ENCODE measurements at places on chromosomes 2 and 18.

- DNase-seq: no peak
These were observed 209.7 kb upstream of the SIX2 start for GRCh38 chr2:45218931-45219339.

DNA sequence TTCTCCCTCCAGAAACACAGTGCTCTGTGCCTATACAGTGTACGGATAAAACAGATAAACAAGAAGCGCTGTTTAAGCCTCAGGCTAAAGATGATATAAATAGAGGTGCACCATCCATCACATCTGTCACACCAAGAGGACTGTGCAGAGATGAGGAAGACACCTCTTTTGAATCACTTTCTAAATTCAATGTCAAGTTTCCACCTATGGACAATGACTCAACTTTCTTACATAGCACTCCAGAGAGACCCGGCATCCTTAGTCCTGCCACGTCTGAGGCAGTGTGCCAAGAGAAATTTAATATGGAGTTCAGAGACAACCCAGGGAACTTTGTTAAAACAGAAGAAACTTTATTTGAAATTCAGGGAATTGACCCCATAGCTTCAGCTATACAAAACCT lies 70.7 kb downstream of the TANK start:
- no peak for DNase-seq

DNA sequence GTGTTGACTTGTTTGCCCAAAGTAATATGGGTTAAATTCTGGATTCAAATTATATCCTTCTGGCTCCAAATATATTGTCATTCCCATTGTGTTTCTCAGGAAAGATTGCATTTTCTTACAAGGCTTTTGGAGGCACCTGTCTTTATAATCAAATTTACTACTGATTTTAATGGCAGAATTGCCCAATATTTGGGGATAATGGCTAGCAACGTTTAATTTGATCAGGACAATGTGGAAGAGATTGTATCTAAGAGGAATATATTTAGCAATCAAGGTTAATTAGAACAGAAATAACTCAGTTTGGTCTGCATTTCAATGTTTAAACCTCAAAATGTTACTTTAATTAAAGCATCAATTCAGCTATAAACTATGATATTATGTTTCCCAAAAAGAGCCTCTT lies 41.7 kb upstream of the ZNF804A start:
- DNase-seq: no peak

- DNase-seq: no peak
These were observed 15.0 kb downstream of the KANSL3 start for GRCh38 chr2:96623116-96623515.

DNA sequence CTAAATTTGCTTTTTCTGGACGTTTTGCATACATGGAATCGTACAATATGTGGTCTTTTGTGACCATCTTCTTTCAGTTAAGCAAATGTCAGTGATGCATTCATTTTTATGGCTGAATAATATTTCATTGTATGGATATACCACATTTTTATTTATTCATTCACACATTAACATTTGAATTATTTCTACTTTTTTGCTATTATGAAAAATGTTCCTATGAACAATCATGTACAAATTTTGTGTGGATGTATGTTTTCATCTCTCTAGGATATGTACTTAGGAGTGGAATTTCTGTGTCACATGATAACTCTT lies 67.4 kb upstream of the TXNDC2 start:
- DNase-seq: no peak

DNA sequence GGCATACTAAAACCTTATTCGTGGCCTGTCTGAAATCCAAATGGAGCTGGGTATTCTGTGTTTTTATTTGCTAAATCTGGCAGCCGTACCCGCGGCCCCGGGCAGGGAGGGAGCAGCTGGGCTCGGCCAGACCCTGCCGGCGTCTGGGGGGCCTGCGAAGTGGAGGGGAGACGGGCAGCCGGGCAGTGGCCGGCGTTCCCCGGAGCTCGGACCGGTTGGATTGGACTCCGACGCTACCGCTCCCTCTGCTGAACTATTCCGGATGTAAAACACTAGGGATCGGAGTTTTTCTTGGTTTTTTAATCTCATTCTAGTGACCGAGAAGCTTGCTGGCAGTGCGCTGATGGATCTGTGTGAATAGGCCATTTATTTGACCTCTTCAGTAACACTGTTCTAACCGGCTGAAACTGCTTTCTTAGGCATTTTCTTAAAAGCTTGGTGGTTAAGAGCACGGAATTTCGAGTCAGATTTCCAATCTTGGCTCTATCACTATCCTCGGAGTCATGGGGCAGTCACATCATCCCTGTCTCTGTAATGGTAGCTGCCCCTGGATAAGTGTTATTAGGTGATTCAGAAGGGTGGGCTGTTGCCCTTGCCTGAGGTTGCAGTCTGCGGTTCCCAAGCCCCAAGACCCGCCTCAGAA lies 694 bp downstream of the UNC50 start:
- DNase-seq: peak; percentile 55

- no peak for DNase-seq
These were observed 68.6 kb downstream of the GATA6 start for GRCh38 chr18:22238036-22238435.

DNA sequence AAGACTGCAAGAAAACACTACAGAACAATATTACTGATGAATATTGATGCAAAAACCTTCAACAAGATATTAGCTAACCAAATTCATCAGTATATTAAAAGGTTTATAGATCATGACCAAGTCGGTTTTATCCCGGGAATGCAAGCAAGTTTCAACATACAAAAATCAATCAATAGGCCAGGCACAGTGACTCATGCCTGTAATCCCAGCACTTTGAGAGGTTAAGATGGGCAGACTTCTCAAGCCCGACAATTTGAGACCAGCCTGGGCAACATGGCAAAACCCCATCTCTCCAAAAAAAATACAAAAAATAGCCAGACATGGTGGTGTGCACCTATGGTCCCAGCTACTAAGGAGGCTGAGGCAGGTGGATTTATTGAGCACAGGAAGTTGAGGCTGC lies 82.9 kb downstream of the FSIP2 start:
- DNase-seq: no peak

DNA sequence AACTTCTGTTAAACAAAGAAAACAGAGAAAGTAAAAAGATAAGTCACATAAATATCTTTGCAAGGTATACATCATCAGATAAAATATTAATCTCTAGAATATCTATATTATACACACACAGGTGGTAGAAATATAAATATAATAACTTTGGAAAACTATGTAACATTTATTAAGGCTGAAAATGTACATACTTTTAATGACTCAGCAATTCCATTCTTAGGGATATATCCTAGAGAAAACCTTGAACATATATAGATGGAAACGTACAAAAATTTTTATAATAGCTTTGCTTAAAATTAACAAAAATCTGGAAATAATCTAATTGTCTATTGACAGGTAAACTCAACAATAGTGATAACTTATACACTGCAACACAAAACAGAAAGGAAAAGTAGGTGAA lies 381.3 kb downstream of the GPD2 start:
- no peak for DNase-seq

DNA sequence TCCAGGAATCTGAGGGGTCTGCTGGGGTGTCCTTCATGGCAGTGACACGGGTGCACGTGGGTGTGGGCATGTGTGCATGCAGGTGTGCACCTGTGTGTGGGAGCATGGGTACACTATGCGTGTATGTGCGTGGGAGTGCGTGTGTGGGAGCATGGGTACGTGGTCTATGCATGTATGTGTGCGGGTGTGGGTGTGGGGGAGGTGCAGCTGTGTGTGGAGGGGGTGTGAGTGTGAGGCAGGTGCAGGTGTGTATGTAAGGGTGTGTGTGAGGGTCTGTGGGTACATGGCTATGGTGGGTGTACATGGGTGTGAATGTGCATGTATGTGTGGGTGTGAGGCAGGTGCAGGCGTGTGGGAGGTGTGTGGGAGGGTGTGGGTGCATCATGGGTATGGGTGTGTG lies 36.3 kb downstream of the EIPR1 start:
- no peak for DNase-seq

DNA sequence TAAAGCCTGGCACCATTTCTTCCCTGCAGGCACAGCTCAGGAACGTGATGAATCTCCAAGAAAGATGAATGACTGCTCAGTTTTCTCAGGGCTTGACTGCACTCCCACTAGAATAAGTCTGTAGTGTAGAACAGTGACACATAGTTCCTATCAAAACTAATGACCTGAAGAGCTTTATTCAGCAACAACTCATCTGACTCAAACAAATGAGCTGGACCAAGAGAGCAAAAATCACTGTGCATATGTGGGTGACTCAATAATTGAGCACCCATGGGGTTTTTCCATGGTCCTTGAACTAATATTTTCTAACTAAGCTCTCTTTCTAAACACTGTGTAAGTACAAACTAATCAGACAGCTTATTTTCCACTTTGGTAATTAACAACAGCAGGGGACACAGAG lies 61.1 kb upstream of the XDH start:
- no peak for DNase-seq

Data from endothelial cell of umbilical vein (primary cell).